Endothelial cell of umbilical vein (primary cell): ENCODE measurements at places on chromosomes 6 and 20. TPM values are rescaled to one million over a fixed set of nuclear protein-coding genes. Genes with fewer than 3 reads are reported as not detected.

DNA sequence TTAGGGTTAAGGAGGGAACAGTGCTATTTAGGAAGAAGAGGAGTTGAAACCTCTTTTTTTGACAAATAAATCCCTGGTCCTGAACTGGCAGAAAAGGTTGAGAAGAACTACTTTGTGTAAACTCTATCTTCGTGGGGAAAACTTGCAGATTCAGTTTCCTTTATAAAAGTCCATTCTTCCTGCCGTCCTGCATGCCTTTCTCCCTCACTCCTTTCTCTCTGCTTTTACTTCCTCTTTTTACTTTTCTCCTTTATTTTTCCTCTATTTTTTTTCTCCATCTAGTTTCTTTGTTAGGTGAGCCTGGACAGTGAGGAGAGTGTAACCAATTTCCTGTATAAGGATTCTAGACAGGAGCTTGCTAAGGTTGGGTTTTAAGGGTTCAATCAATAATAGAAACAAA, 52.7 kb downstream of the TPBG start:
- DNase-seq: no peak

DNA sequence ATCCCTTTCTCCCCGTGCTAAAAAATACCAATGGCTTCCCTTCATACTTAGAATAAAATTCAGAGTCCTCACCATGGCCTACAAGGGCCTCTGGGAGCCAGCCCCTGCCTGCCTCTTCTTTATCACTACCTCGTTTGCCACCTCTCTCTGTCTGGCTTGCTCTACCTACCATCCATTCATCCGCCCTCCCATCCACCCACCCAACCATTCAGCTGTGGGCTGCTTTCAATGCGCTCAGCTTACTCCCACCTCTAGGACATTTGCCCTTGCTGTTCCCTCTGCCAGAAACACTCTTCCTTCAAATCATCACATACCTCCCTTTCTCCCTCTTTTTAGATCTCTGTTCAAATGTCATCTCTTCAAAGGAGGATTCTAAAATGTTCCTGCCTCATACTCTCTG, 44.4 kb downstream of the PACSIN1 start:
- DNase-seq: no peak

DNA sequence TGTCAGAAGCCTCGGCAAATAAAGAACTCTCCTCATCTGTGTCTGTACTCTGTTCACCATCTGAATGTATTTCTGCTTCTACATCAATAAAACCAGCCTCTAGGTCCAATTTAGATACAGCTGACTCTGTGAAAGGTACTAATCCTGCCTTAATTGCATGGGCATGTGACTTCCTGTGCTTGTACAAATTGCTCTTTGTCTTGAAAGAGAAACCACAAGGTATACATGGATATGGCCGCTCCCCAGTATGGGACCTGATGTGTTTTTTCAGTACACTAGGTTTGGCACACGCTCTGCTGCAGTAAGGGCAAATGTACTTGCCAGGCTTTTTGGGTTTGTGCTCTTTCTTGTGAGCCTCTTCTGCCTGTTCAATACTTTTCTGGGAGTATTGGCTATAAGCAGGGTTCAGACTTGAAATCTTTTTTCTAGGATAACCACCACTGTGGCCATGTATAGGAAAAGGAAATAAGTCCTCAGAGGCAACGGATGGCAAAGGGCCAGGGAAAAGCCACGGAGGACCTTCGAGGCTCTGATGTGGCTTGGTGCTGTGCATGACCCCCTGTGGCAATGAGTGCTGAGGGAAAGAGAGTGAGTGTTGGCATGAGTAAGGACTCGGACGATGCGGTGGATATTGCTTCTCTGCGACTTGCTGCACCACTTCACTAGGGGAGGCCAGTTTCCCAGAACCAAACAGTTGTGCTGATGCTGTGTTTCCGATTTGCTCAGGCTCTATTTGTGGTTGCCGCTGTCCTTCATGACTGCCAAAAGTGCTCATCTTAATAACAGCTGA, 170.9 kb downstream of the HIVEP2 start:
- no peak for DNase-seq

GRCh38 chr6:126539022-126539421, 199.1 kb downstream of the CENPW start:
- DNase-seq: peak; percentile 59

DNA sequence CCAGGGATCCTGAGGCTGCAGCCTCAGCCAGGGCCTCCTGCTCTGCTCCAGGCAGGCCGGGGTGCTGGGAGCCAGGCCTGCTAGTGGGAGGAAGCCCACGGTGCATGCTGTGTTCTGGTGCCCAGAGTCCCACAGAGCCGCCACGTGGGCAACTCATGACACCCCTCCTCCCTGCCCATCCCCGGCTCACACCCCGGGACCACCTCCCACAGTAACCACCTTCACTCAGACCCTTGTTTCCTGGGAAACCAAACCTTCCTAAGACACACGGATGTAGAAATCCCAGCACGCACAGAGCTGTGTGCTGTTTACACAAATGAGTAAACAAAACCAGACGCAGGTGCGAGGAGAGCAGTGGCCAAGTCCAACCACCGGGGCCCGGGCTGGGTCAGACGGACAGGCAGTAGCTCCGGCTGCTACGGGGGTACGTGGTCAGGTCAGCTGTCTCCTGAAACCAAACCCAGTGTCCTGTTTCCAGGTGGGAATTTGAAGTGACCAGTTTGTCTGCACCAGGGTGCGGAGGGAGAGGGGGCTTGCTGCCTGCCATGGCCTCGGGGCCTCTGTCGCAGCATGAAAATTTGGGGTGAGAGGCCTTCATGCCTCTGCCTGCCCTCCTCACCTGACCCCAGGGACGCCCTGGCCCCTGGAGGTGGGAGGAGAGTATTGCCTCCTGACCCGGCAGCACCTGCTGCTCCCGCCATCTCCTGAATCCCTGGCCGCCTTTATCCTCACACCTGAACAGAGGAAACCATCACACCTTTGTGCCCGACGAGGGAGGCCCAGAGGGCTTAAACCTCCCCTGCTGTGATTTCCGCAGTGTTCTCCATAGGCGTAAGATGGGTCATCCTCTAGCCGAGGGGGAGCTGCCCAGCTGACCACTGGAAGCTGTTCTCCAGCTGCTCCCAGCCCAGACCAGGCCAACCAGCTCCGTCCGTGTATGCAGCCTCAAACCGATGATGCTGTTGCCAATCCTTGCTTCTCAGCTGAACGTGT, 52.0 kb upstream of the SMOC2 start:
- DNase-seq: no peak

The ECT2L gene
- total RNA-seq: not detected in 2 replicates

The LBP gene
- total RNA-seq: not detected in 2 replicates

The EYS gene
- 0.27 and 0.81 TPM in 2 replicates for total RNA-seq

The LY6G6D gene
- total RNA-seq: not detected in 2 replicates
